ENCODE measurements at places on chromosomes 1 and 21.

DNA sequence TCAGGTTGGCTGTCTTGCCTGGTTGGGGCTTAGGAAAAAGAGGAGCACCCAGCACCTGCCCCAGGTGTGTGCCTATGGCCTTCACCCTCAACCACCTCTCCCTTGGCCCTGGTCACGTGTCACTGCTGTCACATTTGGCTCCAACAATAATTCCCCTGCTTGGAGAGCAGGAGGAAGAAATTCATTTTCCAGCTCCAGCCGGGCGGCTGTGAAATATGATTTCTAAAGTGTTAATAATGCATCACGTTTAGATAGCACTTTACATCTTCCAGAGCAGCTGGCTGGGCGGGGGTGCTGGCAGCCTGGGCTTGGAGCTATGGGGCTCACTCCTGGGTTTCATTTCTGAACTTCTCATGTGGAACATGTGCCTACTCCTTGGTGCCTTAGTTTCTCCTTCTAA, 63.1 kb downstream of the KIRREL1 start:
- no peak for DNase-seq

DNA sequence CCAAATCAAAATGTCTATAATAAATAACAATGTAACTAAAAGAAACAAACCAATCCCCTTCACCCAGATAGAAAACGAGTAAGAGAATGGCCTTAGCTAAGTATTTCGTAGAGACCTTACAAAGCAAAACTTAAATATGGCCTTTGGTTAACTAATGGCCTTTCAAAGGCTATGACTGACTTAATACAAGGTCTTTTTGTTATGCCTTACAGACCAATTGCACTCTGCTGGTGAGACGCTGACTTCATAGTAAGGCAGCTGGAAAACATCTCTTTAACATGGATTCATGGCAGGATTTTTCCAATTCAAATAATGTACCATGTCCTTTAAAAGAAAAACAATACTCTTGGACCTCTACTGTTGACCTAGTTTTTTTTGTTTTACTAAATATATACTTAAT, 15.8 kb upstream of the TBCE start:
- DNase-seq = no peak

- DNase-seq = no peak
These were observed 71.3 kb downstream of the LUZP1 start for GRCh38 chr1:23097316-23097715.

DNA sequence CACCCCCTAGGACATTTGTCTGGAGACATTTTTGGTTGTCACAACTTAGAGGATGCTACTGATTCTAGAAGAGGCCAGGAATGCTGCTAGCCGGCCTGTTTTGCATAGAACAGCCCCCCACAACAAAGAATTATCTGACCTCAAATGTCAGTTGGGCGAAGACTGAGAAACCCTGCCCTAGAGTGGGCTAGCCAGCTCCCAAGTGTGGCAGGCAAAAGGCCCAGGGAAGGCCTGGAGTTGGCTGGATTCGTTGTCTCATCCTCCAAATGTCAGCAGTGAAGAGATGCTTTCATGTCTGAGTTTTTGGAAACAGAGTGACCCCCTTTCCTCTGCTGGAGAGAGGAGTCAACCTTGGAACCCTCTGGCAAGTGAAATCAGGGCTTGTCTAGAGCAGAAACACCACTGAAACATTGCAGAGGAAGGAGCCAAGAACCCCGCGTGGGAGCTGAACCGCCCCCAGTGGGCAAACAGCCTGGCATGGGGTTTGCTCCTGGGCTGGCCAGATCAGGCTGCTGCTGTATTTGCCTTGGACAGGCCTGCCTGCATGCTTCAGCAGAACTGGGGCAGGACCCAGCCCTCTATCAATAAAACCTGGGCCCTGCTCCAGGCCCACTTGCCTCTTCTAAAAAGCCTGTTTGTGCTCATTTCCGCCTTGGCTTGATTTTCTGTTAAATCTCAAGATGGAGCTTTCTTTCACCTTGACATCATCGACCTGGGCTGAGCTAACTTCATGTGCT, 32.9 kb downstream of the RASSF5 start:
- DNase-seq = no peak

GRCh38 chr1:201421041-201421440, 489 bp downstream of the TNNI1 start:
- DNase-seq = no peak

DNA sequence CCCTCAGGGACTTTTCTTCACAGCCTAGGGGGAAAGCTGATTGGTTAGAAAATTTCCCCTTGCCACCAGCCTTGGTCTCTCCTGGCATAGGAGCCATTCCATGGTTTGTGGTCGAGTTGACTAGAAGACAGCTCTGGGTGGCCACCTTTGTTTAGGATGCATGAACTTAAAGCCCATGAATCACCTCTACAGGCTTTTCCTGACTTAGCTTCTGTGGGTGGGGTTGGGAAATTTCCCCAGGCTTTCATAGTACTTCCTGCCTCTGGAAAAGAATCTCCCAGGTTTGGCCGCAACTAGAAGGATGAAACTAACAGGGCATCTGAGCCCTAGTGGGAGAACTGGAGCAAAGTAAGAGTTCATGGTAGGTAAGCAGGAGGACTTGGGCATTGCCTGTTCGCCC, 72.6 kb downstream of the SNRPE start:
- no peak for DNase-seq

GRCh38 chr1:14242123-14242522, 356.4 kb upstream of the KAZN start:
- DNase-seq = no peak

DNA sequence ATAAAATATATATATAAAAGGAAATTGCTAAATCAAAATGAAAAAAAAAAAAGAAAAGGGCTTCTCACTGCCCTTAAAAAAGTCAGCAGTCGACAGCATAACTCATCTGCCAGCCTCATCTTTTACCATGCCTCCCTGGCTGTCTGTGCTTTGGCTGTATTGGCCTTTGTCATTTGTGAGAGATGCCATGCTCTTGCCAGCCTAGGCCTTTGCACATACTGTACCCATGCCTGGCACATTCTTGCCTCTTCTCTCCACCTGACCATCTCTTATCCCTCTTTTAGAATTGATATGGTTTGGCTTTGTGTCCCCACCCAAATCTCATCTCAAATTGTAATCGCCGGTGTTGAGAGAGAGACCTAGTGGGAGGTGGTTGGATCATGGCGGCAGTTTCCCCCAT, 37.1 kb downstream of the DIRAS3 start:
- no peak for DNase-seq

DNA sequence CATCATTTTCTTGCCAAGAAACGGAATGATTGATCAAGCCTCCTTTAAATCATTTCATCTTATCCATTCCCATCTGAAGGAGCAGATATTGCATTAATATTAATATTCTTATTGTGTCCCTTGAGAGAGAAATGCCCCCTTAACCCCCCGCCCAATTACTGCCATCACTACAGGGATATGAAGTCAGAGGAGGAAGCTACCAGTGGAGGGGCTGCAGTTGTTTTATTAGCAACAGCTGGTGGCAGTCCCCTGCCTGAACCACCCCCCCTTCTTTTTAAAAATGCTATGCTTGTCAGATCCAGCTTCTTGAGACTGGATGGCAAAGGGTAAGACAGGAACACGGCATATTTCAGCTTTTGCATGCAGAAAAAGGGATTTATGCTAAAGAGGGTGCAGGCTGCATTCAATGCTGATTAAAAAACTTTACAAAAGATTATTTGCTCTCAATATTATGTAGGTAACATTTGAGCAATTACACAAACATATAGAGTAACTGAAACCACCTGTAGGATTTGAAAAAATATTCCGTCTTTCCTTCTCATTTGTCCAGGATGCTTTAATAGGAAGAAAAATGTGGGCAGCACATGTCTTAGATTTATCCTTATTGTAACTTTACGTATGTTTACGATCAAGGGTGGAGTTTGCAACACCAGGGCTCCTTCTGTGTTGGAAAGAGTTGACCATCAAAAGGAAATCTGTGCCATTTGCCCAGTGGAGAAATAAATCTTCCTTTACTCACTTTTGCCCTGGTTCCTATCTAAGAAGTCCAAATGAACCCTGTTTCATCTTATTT, 77.7 kb downstream of the ZBTB18 start:
- no peak for DNase-seq

DNA sequence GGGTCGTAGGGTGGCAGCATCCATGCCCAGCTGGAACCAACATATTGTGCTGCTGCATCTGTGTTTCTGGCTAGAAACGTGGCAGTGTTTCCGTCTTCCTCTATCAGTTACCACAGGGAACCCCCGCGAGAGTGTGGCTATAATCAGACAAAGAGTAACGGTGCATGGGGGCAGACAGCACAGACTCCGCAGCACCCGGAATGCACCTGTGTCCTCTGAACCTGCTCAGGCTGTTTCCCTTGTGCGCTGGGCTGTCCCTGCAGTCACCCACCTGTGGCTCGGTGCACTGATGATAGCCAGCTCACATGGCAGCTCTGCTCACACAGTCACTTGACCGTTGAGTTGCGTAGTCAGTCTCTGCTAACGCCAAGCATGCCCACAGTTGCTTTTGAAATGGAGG, 11.4 kb upstream of the PCBP3 start:
- no peak for DNase-seq

GRCh38 chr1:21898326-21899200, 38.5 kb downstream of the HSPG2 start:
- no peak for DNase-seq

GRCh38 chr1:206839857-206840256, 25.6 kb upstream of the IL20 start:
- DNase-seq = no peak

DNA sequence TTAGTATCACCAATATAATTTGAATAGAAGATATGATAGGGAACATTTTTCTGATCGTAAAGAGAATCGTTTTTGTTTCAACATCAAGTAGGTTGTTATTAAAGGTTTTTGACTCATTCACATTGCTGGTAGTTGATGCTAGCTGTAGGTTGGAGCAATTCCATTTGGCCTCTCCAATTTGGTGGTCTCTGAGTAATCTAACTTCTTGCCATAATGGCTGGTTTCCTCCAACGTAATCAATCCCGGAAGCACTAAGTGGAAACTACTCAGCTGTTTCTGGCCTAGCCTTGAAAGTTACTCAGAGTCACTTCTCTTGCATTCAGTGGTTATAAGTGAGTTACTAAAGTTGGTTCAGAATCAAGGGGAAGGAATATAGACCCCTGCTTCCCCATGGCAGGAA, 26.0 kb downstream of the RCOR3 start:
- DNase-seq = no peak

GRCh38 chr1:31859719-31860118, 43.9 kb upstream of the SPOCD1 start:
- DNase-seq = no peak
